ENCODE measurements at places on chromosomes 3 and 15.

DNA sequence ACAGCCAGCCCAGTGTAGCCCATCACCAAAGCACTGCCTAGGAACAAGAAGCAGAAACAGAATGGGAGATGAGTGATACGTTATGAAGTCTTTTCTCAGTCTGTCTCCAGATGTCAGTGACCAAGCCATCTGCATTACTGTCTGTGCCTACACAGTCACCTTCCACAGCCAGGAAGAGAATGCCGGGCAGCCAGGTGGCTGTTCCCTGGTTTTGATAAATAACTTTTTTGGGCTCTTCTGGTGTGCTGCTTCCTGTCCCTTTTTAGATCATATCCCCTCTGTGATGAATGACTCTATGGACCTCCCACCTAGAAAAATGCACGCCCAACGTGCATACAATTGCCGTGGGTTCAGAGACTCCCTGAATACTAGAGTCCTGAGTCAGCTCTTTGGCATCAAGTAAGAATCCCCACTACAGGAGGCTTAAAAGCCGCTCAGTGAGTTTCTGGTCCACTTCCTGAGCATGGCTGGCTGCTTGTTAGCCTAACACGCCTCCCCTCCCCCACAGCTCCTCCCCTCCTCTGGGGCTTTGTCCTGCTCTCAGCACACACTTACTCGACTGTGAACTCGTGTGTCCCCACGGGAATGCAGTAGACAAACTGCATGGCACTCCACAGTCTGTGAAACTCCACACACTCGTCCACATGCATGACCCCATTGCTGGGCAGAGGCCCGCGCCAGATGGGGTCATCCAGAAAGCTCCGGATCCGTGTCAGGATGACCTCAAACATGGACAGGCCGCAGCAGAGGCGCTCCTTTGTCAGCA lies 34.7 kb downstream of the NIPA2 start:
- DNase-seq: no peak

DNA sequence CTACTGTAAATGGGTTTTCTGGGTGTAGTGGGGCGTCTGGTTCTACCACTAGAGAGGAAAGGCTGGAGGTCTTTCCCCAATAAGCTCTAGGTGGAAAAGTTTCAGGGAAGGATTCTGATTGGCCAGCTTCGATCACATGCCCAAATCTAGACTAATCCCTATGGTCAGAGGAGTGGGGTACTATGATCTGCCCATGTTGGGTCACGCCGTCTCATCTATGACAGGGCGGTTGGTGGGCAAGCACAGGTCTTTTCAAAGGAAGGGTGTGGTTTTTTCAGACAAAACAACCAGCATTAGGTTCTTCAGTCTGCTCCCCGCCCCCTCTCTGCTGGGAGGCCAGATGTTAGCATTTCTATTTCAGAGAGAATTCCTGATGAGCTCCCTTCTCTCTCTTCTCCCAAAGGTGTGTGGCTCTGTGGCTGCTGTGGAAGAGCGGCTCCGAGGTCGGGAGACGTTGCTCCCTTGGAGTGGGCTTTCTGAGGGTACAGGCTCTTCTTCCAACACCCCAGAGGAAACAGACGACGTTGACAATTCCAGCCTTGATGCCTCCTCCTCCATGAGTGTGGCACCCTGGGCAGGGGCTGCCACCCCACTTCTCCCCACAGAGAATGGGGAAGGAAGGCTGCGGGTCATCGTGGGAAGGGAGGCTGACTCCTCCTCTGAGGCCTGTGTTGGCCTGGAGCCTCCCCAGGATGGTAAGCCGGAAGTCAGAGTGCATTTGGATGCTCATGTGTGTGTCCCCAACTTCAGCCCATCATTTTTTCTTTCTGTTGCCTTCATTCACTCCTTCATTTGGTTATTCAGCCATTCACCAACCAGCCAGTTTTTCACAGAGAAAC lies 9.7 kb upstream of the TATDN2 start:
- no peak for DNase-seq

DNA sequence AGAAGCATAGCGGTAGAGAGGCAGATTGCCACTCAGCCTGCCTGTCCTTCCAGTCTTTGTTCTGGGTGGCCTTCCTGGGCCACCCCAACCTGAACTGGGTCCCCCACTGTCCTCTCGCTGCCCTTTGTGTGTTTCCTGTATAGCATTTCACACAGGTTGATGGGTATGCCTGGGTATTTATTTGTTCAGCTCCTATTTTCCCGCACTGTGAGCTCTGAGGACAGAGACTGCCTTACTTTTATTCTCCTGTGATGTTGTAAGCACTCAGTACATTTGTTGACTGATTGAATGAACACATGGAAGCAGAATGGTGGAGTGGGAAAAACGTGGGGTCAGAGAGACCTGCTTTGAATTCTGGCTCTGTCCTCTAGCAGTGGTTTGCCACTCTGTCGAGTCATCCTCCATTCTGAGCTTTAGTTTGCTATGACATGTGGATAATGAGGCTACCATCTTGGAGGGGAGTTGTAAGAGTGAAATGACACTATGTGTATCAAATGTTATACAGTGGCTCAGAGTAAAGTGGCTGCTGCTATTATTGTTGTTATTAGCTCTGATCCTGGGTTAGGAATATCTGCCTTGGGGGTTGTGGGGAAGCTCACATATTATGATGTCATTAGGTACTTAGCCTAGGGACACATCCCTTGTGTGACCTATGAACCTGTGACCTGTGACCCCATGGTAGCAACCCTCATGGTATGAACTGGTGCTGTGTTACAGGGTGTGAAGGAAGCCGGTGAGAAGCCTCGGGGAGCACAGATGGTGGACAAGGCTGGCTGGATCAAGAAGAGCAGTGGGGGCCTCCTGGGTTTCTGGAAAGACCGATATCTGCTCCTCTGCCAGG lies 6.4 kb downstream of the PLEKHO2 start:
- no peak for DNase-seq

DNA sequence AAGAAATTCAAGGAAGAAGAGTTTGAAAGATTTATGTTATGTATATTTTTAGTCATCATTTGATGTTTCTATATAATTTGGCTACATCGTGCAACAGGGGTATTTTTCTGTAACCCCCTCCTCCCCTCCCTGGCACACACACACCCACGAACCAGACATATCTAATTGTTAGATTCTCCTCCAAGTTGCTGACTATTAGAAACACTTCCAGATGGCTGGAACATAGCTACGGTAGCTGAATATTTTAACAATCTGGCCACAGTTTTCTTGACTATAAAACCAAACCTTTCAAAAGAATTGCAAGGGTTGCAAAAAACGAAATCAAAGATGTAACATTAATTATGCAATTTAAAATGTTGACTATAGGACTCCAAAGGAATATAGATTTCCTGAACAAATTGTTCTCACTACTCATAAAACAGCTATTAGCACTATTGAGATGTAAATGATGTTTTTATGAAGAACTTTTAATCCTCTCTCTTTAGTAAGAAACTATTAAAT lies 154.4 kb downstream of the CHL1 start:
- no peak for DNase-seq

- DNase-seq: no peak
Observed at GRCh38 chr3:14486460-14486859, 53.7 kb downstream of the GRIP2 start.

DNA sequence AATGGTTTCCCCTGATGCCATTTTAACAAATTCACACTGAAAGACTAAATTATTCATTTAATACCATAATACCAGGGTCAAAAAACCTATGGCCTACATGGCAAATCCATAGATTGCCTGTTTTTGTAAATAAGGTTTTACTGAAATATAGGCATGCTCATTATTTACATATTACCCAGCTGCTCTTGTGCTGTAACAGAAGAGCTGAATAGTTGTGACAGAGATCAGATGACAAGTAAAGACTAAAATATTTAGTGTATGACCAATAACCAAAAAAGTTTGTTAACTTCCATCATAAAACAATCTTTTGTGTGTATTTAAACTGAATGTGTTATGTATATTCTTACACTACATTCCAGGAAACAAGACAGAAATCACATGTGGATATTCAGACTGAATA lies 60.2 kb downstream of the DENND4A start:
- DNase-seq: no peak

- no peak for DNase-seq
Observed at GRCh38 chr3:182731764-182732163, 61.5 kb upstream of the ATP11B start.

DNA sequence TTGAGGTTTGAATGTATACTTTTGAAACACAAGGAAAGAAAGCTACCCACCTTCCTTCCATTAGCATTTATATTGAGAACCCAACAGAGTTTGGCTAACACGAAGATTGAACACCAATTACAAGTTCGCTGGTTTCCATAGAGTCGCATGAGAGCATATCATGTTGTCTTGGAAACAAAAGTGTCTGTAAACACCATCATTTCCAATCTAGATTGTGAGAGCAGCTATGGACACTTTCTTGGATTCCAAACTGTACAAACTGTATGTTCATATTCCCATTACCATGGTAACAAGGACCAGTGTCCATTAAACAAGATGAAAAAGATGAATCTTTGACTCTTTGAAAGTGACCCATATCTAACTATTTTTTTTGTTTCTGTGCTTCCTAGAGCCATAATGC lies 529.9 kb upstream of the ROBO1 start:
- DNase-seq: no peak

DNA sequence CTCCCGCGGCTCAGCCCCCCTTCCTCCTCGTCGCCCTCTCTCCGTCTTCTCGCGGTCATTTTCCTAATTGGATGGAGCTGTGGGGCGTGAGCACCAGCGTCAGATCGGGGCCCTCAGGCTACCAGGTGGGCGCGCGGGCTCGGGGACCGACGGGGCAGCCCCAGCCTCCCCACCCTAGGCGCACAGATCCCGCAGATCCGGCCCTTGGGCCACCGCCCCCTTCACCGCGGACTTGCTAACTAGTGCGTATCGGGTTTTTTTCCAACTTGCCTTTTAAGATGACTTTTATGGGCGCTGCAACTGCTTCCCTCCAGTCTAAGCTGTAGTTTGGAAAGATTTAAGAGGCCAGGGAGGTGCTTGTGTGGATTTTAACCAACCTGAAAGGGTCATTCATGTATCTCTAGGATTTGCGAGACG lies 1.3 kb downstream of the ZNF710 start:
- DNase-seq: no peak

GRCh38 chr3:99522147-99522546 lies 116.2 kb upstream of the COL8A1 start:
- DNase-seq: no peak

GRCh38 chr3:50297384-50297775 lies 1.8 kb downstream of the HYAL3 start:
- DNase-seq: no peak

DNA sequence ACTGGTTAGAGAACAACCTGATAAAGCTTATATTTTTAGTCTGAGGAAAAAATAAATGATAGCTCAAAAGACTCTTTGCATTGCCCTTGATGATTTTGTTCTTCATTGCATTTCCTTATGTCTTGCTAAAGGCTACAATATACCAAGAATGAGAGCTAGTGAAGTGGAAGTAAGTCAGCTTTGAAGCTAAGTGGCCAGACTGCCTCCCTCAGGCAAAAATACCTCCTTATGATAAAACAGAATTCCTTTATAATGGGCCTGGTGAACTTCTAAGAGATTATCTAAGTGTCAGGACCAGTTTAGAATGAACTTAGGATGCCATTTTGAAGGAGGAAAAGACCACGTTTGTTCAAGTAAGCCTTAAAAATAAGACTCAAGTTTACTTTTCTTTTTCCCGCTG lies 678.4 kb downstream of the ROBO2 start:
- DNase-seq: no peak

- DNase-seq: no peak
Observed at GRCh38 chr3:13399603-13400002, 20.5 kb downstream of the NUP210 start.

DNA sequence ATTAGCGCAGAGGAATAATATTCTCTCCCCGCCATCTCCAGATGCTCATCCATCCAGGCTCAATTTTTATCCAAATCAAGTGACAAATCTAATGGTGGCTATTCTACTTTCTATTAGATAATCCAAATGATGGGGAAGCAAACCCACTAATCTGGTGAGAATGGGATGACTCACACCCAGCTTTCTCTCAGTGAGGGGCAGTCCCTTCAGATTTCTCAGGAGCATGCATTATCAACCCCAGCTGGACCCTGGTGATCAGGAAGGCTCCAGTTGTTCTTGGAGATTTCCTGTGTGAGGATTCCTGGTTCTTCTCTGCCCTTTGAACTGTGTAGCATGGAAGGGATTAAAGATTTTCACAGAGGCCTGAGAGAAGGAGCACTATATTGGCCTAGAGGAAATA lies 358.0 kb downstream of the WDR72 start:
- no peak for DNase-seq

- DNase-seq: no peak
Observed at GRCh38 chr3:140223631-140224030, 288.6 kb downstream of the CLSTN2 start.

DNA sequence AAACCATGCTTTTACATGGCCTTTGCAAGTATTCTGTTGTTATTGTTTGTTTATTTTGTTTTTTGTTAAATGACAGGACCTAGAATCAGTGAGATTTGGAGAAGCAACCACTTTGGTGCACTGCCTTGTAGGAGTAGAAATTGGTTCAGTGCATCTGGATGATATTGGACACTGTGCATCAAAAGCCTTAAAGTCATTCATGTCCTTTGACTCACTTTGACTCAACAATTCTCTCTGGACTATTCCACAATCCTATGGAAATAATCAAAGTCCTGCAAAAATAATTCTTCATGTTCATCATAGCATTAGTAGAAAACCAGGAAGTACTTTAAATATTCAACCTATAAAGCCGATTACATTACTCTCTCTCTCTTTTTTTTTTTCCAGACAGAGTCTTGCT lies 224.8 kb downstream of the ABHD5 start:
- DNase-seq: no peak

- no peak for DNase-seq
Observed at GRCh38 chr3:124602980-124603627, 127.1 kb upstream of the UMPS start.

DNA sequence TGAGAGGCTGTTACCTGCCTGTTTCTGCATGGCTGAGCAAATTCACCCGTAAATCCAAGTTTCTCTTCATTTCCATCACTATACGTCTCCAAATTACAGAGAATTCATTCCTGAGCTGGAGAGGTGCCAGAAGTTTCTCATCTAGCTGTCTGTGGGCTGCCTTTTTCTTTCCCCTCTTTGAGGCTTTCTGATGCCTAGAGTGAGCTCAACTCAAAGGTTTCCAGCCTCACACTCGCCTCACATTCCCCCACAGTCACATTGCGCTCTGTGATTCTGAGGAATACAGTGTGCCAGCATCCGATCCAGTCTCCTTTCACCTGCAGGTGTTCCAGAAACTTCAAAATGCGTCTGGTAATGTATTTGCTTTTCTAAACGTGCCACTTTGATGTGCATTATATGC lies 267.2 kb downstream of the MFSD1 start:
- no peak for DNase-seq

DNA sequence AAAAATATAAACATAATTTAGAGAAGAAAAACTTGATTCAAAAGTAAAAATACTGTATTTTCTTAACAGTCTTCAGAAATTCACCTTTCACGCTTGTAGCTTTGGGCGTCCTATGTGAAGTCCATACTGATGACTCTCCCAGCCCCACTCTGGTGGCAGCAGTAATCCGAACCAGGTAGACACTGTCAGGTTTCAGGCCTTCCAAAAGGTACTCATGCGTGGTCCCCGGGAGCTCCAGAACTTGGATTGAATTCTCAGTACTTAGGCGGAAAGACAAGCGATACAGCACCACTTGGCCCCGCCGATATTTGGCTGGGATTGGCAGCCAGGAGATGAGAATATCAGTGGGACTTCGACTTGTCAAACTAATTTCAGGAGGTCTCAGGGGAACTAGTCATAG lies 69.7 kb downstream of the PRTG start:
- no peak for DNase-seq

Data from midbrain (tissue), 1 donor.